ENCODE measurements at places on chromosomes 2 and 18. TPM values are rescaled to one million over a fixed set of nuclear protein-coding genes. Genes with fewer than 3 reads are reported as not detected.

Gene TNFAIP6
- total RNA-seq = not detected

Gene C2orf76
- 5.9 TPM for total RNA-seq

Gene PPIG
- total RNA-seq = 21.6 TPM

Gene LYPD6
- total RNA-seq = 5.1 TPM

Gene GIGYF2
- total RNA-seq = 41.2 TPM

Gene PJVK
- 5.1 TPM for total RNA-seq
